Ecto neural progenitor cell (in vitro differentiated cells): ENCODE measurements at places on chromosomes 6 and 20.

GRCh38 chr20:48758206-48758820, 69.5 kb downstream of the PREX1 start:
- no peak for DNase-seq

GRCh38 chr6:2659381-2659780, 91.3 kb downstream of the MYLK4 start:
- no peak for DNase-seq

GRCh38 chr6:56345376-56345995, 98.1 kb upstream of the COL21A1 start:
- DNase-seq = no peak

GRCh38 chr20:37699202-37699601, 5.4 kb downstream of the CTNNBL1 start:
- DNase-seq = no peak

GRCh38 chr6:92559611-92560010, 859.7 kb downstream of the EPHA7 start:
- no peak for DNase-seq

DNA sequence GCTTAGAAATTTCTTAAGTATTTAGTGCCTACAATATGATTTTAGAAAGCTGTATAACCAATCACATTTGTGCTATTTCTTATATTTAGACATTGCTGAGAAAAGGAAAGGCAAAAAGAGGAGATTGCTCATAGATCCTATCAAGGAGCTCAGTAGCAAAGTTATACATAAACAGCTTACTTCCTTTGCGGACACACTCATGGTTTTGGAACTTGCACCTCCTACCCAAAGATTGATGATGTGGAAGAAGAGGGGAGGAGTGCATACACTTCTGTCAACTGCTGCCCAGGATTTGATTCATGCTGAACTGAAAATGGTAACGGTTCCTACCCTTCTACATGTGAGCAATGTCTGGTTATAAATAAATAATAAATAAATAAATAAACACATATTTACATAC, 16.7 kb downstream of the RAD21L1 start:
- DNase-seq = no peak

DNA sequence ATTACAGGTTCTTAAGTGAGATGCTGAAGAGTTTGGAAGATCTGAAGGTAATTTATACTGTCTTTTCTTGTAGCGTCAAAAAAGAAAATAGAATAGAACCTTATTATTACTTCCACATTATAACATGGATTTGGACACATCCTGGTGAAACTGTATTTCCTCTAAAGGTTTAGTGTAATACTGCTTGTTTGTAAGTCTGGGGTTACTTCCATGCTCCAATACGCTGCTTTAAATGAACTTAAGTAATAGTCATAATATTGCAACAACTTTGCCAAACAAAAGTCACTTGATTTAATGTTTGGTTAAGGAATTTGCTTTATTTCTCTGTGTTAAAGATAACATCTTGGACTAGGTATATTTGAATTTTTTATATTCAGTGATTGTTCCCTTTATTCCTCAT, 11.5 kb upstream of the SNRNP48 start:
- no peak for DNase-seq

DNA sequence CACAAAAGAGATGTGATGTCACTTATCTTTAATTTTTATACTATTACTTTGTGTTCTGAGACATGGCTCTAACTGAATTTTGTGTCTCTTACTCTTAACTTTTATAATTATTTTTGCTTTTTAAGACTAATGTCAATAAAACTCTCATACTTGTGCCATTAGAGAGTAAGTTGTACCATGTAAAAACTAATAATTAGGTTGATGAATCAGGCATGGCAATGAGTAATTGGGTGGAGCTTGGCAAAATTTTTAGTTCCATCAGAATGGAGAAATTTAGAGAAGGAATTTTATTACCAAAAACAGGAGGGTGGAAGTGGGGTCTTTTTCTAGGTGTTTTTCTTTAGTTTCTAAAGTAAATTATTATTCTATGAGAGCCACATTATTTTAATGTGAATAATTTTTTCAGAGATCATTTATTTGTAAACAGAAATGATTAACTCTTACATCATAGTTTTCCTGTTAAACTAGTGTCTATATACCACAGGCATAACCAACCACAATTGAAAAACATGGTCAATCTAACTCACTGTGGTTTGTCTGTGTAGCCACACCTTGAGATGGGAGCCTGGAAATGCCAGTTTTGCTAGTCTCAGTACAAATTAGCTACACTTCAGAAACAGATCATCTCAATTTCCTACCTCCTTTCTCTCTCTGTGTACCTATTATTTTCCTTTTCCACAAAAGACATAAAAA, 51.8 kb downstream of the ELOVL4 start:
- DNase-seq = no peak

- DNase-seq = no peak
Measured at GRCh38 chr6:137911675-137912191, 44.7 kb downstream of the TNFAIP3 start.

- no peak for DNase-seq
Measured at GRCh38 chr20:50003253-50003656, 20.5 kb downstream of the SNAI1 start.

DNA sequence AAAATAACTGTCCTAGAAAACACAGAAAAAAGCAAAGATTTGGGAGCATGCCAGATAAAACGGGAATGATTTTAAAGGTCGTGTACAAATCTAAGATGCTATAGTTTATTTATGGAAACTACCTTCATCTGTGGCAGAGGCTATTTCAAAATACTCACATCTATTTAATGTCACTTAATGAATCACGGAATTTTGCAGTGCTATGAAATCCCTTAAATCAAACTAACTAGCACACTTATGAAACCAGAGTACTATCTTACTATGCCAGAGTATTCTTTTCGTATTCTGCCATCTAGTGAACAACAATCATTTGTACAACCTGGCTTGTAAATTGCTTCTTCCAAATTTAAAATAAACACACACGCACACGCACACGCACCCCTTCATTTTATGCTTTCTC, 77.9 kb upstream of the BMP5 start:
- no peak for DNase-seq

DNA sequence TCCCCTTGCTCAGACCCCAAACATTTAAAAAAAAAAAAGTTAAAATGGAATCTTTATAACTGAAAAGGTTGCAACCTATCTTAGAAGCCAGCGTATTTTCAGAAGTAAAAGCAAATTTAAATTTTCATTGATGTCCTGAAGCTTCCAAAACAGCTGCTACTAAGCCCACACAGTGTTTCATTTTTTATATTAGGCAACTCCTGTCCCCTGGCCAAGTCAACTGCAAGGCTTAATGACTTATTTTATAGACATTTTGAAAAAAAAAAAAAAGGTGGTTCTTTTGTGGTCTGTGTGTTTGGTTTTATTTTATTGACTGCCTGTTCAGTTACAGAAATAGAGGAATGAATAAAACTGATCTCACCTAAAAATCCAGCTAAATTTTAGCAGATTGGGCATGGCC, 13.0 kb downstream of the CFAP61 start:
- DNase-seq = no peak

GRCh38 chr6:159788753-159789376, 537 bp downstream of the TCP1 start:
- DNase-seq = peak; percentile 52

GRCh38 chr6:105058846-105059245, 101.9 kb downstream of the LIN28B start:
- no peak for DNase-seq

GRCh38 chr20:4059606-4060005, 44.2 kb upstream of the RNF24 start:
- DNase-seq = no peak

DNA sequence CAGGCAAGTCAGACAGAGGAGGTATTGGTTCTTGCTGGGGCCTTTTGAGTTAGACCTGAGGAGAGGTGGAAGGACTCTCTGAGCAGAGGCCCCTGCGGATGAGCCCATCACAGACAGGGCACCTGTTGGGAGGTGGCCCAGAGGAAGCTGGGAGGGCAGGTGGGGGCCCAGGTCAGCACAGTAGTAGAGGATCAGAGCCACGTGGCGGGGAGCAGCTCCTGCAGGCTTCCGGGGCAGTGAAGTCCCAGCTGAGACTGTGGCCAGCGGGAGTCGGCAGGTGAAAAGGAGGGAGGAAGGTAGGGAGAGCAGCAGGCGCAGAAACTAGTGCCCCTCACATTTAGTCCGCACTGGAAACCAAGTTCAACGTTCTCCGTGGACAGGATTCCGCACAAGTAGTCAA, 61.8 kb downstream of the RSPH3 start:
- no peak for DNase-seq

DNA sequence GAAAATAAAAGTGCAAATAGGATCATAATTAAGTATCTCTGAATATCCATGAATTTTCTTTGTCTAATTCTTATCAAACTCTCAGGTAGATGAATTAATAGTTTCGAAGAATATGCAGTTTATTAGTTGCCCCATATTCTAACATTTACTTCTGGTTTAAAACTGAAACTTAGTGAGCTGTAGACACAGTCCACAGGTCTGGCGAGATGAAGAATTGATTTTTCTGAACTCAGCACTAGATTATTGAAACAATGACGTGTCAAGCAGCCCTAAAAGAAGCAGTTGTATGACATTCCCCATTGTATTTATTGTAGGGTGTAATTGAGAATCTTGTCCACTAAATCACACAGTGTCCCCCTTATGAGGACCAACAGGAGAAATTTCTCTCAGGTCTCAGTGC, 407.1 kb downstream of the GRIK2 start:
- DNase-seq = no peak

- DNase-seq = no peak
Measured at GRCh38 chr6:56434606-56435005, 187.2 kb upstream of the COL21A1 start.

- no peak for DNase-seq
Measured at GRCh38 chr6:31922942-31923341, 4.6 kb upstream of the C2 start.

- DNase-seq = no peak
Measured at GRCh38 chr6:169592558-169592957, 109.3 kb downstream of the WDR27 start.

DNA sequence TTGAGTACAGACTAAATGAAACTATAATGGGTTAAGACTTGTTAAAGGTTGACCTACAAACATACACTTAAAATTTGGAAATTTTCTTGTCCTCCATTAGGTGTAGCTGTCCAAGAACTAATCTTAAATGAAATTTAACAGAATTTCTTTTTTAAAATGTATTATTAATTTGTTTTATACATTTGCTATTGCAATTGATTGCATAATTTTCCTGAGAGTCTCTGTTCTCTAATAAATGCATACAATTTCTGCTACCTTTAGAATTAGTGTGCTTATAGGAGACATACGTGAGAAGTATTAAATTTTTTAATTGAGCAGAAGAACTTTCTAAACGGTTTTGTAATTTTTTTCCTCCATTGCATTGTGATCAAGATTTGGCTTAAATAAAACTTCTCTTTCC, 1.5 kb downstream of the FAM135A start:
- no peak for DNase-seq

GRCh38 chr20:43789593-43789992, 62.8 kb upstream of the GTSF1L start:
- DNase-seq = no peak

DNA sequence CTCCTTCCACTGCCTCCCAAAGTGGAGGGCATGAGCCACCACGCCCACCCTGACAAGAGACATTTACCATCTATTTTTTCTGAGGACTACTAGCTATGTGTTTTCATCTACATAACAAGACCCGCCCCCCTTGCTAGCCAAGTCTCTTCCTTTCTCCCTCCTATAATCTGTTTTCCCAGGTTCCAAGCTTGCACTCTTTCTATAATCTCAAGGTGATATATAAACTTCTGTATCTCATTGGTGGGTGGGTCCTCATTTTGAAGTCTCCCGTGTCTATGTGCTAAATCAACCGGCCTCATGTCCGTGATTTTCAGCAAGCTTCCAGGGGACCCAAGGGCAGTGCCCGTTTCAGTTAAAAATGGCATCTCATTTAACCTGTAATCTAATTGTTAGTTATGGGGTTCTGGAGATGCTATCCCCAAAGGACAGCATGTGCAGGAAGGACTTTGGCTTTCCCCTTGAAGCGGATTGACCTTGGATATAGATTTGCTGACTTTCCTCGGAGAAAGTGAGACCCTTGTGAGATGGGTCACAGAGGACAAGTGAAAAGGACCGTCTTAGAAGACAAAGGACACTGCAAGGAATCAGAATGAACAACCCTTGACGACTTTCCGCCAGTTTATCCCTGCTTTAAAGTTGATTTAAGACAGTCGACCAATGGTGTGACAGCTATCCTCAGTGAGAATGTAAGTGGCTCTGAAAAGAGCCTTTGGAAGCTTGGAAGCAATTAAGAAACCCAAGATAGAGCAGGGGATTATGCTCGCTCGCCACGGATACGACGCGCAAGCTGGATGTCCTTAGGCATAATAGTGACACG, 22.4 kb downstream of the OR2B2 start:
- no peak for DNase-seq

DNA sequence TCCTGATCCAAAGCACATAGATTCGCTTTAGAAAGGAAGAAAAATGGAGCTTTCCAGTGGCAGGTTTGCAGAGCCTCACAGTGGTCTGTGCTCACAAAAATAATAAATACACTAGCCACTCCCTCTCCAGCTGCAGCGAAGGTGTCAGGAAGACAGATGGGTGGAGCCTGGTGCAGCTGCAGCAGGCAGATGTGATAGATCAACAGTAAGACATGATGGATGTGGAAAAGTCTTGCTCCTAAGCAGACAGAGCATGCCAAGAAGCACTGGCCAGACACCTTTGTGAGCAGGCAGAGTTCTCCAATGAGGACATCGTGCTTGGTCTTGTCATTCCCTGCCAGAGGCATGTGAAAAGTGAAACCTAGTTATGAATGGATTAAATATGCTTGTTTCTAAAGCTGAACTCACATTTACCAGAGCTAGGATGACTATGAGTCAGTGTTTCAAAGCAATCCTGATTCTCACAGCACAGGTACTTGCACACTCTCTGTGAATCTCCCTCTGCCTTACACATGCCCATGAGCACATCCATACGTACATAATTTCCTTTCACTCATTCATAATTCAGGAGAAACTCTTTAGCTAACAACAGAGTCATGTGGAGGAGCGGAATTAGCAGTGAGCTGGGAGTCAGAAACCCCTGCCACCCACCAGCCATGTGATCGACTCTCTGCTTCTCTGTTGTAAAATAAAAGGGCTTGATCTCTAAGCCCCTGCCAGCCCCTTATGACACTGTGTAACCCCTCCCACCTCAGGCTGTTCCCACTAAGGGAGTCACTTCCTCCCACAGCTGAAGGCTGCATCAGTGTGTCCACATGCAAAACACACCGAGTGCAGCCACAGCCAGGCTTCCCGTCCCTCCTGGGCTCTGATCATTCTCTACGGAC, 111.2 kb downstream of the SCML4 start:
- peak; percentile 42 for DNase-seq

- DNase-seq = no peak
Measured at GRCh38 chr6:4912559-4912958, 91.3 kb downstream of the RPP40 start.

GRCh38 chr20:45338121-45339030, 9.8 kb downstream of the SDC4 start:
- DNase-seq = no peak

- DNase-seq = no peak
Measured at GRCh38 chr6:106614166-106614565, 15.1 kb downstream of the RTN4IP1 start.
